ENCODE measurements at places on chromosomes 4 and X.

DNA sequence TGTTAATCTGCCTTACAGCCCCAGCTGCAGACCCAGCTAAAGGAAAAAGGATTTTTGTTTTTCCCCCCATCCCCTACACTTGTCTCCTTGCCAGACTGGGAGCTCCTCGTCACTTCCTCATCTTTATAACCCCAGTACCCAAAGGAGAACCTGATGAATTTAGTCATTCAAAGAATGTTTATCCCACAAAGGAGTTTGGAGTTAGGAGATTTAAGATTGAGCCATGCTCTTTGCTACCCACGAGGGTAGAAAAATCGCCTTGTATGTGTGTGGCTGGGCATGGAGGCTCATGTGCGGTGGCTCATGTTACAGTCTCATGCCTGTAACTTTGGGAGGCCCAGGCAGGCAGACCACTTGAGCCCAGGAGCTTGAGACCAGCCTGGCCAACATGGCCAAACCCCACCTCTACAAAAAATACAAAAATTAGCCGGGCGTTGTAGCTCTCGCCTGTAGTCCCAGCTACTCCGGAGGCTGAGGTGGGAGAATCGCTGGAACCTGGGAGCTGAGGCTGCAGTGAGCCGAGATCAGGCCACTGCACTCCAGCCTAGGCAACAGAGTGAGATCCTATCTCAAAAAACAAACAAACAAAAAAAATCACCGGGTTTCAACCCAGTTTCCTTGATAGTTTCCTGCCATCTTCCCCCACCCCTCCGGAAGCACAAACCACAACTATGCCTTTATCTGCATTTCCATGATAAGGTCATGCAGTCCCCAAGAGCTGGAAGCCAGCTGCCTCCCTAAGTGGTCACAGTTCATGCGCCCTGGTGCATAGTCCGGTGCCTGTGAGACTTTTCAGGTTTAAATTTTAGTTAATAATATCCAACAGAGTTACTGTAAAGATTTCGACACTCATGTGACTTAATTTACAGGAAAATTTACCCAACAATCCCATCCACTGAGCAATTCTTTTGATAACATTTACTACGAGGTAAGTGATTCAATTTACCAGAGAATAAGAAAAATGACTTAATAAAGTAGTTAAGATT is 1.5 kb downstream of the CFAP97 start:
- peak; percentile 29 for DNase-seq

DNA sequence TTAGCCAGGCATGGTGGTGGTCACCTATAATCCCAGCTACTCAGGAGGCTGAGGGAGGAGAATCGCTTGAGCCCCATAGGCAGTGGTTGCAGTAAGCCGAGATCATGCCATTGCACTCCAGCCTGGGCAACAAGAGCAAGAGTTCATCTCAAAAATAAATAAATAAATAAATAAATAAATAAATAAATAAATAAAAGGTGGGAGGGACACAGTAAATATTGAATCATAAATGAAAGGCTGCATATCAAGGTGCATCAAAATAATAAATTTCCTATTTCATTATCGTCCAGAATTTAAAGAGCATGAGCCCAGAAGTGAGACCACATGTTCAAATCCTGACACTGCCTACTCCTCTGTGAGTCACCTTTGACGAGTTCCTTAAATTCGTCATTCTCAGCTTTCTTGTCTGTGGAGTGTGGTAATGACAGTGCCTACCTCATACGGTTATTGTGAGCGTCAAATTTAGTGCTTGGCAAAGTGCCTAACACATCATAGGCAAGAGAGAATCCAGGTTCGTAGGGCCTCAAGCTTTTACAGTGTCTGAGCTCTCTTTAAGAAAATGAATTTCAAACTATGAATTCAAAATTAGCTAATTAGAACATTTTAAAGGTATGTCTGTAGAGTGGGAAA is 49.9 kb downstream of the IL15 start:
- DNase-seq, result peak; percentile 43

GRCh38 chr4:188372058-188372457 is 232.8 kb downstream of the TRIML1 start:
- peak; percentile 81 for DNase-seq

DNA sequence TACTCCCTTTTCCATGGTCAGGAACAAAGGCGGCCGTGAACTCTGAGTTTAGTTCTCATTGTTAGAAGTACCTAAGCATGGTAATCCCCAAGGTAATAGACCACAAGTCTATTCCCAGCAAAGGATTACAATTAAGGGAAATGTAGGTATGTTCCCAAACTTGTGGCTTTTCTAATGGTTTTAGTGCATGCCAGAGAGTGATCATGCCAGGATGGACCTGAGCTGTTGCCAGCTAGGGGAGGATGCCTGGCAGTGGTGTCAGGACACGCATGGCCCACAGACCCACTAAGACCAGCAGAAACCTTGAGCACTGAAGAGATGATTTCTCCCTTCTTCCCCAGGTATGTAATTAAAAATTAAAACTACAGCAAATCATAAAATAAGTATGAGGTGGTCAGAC is 60.8 kb downstream of the COQ2 start:
- no peak for DNase-seq

- DNase-seq, result no peak
Measured at GRCh38 chr4:175435381-175435783, 376.7 kb downstream of the GPM6A start.

- DNase-seq, result no peak
Measured at GRCh38 chrX:13598877-13599276, 29.5 kb downstream of the EGFL6 start.
